NCI-H2171 treated with DMSO at 0.1 percent for 48 hours (cell line): ENCODE measurements at places on chromosomes 2 and 18.
A peak's percentile ranks its signal among the peaks of the same experiment; 100 is the strongest.

GRCh38 chr2:186068139-186068801, 329.7 kb downstream of the FSIP2 start:
- DNase-seq: peak; percentile 6

DNA sequence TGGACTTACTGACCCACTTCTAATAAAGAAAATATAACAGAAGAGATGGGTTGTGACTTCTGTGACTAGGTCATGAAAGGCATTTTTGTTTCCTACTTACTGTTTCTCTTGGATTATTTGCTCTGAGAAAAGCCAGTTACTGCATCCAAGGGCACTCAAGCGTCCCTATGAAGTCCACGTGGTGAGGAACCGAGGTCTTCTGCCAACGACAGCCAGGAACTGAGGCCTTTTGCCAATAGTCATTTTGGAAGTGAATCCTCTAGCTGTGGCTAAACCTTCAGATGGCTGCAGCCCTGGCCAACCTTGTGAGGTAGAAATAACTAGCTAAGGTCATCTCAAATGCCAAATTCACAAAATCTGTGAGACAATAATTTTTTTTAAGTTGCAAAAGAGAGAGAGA, 449.8 kb upstream of the RGPD4 start:
- DNase-seq: no peak

DNA sequence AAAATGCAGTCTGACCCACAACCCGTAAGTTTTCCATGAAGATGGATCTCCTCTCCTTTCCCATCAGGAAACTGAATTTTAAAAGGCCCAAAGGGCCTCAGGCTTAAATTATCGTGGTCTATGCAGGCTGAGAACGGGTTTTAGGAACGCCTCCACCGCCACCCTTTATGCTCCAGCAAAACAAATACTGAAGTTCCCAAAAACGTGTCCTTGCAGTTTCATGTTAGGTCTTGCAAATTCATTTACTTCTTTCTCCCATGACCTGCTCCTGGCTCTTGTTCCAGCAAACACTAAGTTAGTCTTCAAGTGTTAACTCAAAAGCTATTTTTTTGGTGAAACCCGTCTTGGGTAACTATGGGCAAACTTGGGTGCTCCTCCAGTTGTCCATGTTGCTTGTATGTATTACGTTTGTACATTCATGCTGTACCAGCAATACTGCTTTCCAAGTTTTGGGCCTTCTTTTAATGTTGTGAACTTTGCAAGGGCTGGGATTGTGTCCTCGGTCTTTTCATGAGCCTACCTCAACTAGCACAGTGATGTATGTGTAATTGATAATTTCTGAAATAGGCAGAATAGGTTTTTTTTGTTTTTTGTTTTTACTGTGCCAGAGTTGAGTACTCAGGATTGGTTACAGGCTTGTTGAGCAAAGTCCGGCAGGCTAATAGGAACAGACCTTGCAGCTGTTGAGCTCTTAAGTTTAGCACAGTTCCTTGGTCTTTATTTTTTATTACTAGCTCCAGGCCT, 1.8 kb upstream of the RNF149 start:
- no peak for DNase-seq

GRCh38 chr18:7336623-7337022, 105.7 kb downstream of the LRRC30 start:
- no peak for DNase-seq

DNA sequence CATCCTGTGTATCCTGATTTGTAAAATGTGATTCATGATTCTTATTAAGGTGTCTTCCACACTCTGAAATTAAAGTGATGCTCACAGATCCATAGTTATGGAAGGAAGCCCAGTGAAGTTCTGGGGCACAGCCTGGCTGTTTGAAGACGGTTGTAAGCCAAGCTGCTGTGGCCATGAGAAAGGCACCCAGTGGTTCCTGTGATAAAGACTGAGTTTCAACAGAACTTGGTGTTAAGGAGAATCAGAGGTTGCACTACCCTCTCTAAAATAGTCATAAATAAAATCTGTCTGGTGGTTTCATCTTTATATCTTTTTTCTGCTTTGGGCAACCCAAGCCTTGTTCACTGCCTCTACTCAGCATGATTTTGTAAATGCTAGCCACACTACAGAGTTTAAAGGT, 32.2 kb upstream of the SPOPL start:
- DNase-seq: no peak

GRCh38 chr2:7375901-7376300, 458.7 kb downstream of the RNF144A start:
- DNase-seq: peak; percentile 53

GRCh38 chr2:15195813-15196212, 365.3 kb downstream of the NBAS start:
- DNase-seq: no peak

DNA sequence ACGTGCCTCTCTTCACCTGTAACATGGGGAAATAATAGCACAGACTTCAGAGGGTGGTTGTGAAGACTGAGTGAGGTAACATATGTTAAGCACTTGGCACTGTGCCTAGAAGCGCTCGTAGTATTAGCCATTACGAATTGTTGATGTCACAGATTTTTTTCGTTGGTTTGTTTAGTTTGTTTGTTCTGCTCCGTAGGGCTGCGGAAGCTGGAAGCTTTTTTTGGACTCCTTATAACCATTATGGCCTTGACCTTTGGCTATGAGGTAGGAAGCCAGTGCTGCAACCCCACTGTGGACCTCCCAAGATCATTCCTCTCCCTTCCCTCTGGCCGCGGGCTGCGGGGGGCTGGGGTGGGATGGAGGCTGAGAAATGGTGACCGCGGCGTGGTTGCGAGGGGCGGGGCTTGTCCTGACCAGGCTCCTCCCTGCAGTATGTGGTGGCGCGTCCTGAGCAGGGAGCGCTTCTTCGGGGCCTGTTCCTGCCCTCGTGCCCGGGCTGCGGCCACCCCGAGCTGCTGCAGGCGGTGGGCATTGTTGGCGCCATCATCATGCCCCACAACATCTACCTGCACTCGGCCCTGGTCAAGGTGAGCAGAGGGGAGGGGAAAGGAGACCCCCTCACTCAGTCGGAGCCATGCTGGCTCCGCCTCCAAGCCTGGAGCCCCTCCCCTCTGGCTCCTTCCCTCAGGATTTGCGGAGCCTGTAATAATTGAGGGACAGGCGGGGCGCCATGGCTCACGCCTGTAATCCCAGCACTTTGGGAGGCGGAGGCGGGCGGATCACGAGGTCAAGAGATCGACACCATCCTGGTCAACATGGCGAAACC, 5.5 kb downstream of the SLC11A1 start:
- peak; percentile 95 for DNase-seq

DNA sequence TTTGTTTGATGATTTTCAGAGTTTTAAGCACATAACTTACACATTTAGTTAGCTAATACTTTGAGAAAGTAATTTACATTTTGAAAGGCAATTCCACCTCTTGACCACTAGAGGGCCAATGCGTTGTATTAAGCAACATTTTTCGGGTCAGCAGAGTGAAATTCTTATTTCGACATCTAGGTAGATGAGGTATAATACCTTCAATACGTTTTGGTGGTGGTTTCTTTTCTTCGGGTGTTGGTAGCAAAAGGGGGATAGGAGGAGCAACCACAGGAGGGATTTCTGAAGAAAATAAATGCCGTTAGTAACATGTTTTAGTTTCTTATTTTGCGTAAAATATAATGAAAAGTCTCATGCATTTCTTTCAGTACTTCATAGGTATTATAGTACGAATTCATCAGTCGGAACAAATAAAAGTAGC, 106.3 kb downstream of the TTN start:
- peak; percentile 32 for DNase-seq

GRCh38 chr2:201349601-201350000, 7.5 kb downstream of the FLACC1 start:
- no peak for DNase-seq

DNA sequence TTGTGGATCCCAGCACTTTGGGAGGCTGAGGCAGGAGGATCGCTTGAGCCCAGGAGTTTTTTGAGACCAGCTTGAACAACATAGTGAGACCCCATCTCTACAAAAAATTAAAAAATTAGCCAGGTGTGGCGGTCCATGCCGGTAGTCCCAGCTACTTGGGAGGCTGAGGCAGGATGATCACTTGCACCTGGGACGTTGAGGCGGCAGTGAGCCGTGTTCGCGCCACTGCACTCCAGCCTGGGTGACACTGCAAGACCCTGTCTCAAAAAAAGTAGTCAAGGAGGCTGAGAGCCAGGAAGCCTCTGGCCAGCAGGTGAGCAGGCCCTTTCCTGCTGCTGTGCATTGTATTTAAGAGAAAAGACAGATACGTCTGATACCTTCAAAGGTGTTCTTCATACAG, 11.1 kb upstream of the PROC start:
- DNase-seq: no peak

DNA sequence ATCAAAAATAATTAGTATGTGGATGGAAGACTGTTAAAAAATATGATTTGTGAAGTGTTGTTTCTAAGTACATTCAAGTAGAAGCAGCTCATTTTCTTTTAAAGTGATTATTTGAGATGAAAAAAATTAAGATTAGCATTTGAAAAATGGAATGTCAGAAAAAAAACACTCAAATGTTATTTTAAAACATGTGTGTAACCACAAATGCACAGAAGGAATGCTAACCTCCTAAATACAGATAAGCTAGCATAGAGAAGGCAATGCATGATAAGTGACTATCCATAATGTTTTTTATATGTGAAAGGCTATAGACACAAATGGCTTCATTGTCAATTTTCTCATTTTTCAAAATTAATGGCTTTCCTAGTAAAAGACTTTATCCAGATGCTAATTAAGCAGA, 198.9 kb downstream of the NYAP2 start:
- DNase-seq: no peak

DNA sequence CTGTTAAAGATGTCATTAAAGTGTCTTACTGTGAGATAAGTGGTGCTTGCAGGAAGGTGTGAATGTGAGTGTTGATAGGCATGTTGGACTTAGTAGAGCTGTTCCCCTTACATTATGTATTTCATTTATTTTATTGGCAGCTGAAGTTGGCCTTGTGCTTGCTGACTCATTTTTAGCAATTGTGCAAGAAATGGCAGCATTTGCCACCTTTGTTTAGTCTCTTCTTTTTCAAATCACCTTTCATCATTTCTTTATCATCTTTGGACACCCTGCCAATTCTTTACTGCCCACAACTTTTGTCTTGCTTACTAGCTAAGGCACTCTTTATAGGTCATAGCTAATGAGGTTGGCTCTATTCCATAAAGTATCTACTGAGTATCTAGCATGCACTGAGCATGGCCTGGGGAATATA, 130.3 kb upstream of the LYPD6 start:
- DNase-seq: no peak

DNA sequence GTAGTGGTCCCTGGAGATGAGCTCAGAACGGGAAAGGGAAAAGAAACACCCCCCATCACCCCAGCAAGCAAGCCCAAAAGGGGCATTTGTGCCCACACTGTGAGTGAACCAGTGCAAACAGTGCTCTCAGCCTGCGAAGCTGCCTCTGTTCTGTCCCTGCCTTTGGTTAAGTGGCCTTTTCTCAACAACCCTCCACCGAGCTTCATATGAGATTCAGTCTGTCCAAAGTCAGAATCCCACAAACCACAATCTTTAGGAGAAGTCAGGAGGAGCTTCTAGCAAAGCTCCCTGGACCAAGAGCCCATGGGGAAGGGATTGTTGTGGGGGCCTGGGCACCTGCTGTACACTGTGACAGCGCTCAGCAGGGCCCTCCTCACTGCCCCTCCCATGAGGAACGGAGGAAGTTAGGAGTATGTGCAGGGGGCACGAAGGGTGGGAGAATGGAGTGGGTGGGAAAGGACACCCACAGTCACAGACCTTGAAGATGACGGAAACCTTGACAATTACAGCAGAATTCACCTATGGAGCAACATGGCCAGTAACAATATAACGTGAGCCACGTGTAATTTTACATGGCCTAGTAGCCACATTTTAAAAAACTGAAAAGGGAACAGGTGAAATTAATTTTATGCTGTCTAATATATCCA, 119.5 kb downstream of the SMAD7 start:
- DNase-seq: no peak

DNA sequence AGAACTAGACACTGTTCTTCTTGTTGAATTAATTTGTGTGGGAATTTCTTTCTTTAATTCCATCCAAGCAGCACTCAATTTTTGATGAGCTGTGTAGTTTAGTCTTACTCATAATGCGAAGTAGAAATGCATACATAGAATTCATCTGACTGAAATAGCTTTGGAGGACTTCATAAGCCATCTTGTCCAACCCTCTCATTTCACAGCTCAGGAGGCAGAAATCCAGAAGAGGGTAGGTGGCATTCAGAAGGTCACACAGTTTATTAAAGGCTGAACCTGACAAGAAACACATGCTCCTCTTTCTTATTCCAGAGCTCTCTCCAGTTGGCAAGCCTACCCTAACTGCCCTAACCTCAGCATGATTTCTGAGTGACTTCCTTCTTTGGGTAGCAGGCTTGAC, 169.2 kb upstream of the NOSTRIN start:
- no peak for DNase-seq

DNA sequence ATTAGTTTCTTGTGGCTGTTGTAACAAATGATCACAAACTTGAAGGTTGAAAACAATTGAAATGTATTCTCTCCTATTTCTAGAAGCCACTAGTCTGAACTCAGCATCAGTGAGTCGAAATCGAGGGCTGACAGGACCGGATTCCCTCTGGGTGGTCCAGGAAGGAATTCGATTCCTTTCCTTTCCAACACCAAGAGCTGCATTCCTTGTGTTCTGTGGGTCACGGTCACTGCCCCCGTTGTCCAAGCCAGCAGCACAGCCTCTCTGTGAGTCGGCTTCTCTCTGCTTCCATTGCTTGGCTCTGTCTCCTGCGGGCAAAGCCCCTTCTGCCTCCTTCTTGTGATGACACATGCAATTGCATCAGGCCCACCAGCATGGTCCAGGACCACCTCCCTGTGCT, 67.3 kb downstream of the SMIM21 start:
- DNase-seq: no peak

- DNase-seq: no peak
These were observed 955.4 kb upstream of the FANCL start for GRCh38 chr2:59196491-59196890.

- no peak for DNase-seq
These were observed 209.1 kb upstream of the REV1 start for GRCh38 chr2:99698896-99699295.

DNA sequence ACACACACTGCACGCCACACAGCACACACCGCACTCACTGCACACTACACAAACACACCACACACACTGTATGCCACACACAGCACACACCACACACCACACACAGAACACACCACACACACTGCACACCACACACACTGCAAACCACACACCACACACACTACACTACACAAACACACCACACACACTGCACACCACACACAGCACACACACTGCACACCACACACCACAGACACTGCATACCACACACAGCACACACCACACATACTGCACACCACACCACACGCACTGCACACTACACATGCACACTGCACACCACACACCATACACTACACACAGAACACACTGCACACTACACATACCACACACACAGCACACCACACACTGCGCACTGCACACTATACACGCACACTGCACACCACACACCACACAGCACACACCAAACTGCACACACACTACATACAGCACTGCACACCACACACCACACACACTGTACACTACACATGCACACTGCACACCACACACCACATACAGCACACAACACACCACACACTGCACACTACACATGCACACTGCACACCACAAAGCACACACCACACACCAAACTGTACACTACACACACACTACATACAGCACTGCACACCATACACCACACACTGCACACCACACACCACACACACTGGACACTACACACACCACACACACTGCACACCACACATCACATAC, 59.6 kb downstream of the ASB1 start:
- DNase-seq: no peak

GRCh38 chr2:235669983-235670962, 176.4 kb downstream of the AGAP1 start:
- DNase-seq: peak; percentile 4
